ENCODE measurements at places on chromosomes 2 and 18.

GRCh38 chr2:160816916-160817499 lies 323.4 kb upstream of the RBMS1 start:
- DNase-seq: no peak

GRCh38 chr2:189601043-189601442 lies 20.5 kb upstream of the SLC40A1 start:
- DNase-seq: no peak

DNA sequence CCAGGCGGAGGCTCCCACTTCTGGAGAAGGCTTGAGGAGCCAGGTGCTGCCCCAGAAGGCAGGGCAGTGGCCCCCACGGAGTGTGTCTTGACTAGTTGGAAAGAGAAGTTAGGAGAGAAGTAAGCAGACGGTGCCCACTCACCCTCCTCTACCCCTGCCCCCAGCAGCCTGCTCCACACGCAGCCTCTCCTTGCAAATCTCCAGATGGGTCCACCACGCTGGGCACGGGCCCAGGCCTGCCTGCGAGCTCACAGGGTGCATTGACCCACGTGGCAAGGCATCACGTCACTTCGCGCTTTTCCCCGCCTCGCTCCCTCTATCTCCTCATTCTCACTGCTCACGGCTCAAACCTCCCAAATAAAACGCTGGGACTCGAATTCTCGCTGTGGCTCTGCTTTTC lies 71.8 kb upstream of the RAB12 start:
- DNase-seq: no peak

- DNase-seq: no peak
Observed at GRCh38 chr2:97766567-97766966, 53.2 kb downstream of the ZAP70 start.

GRCh38 chr2:32264422-32265105 lies at the start of gene NLRC4:
Gene NLRC4, minus strand, starts transcription at chr2:32264886. Its CDS starts 8,111 bp downstream, at chr2:32256775.
- no peak for DNase-seq

DNA sequence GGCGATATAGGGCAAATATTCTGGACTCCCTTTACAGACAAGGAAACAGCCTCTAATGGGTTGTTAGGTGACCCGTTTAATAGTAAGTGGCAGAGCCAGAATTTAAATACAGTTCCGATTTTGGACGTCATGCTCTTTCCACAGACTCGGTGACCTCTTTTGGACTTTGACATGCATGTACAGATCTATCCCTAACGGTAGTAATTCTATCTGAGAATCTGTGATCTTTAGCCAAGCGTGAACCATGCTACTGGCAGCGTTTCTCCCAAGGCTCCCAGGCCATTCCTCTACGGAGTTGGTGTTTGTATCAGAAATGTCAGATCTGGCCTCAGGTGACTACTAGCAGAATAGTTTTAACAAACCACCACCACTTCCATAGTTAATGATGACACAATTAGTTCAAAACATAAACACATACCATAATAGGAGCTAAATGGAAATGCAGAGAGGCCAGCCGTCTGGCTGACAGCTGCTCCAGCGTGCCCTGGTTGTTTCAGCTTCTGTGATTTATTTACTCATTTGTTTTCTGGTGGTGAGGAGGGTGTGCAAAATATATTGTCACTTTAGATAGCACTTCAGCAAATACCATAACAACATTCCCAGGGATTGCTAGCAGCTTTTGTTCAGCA lies 304.6 kb upstream of the LYPD1 start:
- DNase-seq: no peak

DNA sequence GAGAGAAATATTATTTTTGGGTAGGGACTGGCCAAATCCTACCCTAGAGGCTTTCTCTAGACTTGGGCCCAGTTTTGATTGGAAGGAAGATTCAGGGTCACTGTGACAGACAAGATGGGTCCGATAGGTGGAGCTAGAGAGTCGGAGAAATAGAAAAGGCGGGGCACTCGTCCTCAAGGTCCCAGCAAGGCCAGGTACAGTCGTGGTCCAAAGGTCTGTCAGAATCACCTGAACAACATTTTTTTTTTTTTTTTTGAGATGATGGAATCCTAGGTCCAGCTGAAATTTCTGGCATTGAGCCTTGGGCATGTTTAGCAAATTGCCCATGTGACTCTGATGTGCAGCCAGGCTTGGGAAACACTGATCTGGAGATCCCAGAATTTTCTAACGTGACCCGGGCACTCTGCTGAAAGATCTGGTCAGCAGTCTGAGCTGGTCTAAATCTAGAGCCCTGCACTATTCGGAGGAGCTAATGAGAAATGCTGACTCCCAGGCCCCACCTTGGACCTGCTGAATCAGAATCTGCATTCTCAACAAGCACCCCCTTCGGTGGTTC lies 23.0 kb upstream of the NTSR2 start:
- DNase-seq: peak; percentile 58

DNA sequence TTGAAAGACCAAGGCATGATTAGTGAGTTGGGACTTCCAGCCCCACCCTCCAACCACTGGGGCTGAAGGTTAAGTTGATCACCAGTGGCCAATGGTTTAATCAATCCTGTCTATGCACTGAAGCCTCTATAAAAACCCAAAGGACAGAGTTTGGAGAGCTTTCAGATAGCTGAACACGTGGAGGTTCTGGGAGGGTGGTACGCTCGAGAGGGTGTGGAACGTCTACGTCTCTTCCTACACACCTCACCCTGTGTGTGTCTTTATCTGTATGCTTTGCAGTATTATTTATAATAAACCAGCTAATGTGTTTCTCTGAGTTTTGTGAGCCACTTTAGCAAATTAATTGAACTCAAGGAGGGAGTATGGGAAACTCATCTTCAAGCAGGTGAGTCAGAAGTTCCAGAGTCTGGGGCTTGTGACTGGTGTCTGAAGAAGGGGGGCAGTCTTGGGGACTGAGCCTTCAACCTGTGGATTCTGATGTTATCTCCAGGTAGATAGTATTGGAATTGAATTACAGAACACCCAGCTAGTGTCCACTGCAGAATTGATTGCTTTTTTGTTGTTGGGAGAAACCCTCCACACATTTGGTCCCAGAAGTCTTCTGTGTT lies 20.3 kb downstream of the ACTR3 start:
- no peak for DNase-seq

- no peak for DNase-seq
Observed at GRCh38 chr2:35410431-35411061, 945.0 kb upstream of the CRIM1 start.

DNA sequence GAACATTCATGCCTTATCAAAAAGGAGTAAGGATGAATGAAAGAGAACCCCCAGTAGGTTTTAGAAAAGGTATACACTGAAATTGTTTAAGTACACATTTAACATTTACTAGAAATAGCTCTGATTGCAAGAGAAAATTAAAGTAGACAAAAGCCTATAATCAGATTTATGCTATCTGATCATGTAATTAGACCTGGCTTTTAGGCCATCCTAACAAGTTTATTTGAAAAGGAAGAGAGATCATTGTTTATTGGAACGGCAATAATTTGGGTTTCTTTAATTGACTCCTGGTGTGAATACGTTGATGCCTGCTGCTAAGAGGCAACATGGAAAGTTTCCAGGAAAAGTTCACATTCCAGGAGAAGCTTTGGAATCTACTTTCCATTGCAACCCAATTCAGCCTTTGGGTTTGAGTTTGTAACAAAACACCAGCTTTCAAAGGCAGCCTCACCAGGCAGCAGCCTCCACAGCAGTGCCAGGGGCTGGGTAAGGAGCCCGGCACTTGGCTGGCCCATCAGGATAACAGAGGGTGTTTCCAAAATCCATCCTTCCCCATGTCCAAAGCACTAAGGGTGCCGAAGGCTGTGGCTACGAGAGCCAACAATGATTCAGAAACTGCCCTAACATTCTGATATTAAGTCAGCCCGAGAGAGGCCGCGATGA lies 18.0 kb downstream of the FZD7 start:
- DNase-seq: no peak

- DNase-seq: no peak
Observed at GRCh38 chr2:109387778-109388469, 225.8 kb downstream of the SEPTIN10 start.

- no peak for DNase-seq
Observed at GRCh38 chr2:177633910-177634294, 241.3 kb downstream of the AGPS start.

- no peak for DNase-seq
Observed at GRCh38 chr18:13433125-13433524, 214.6 kb downstream of the LDLRAD4 start.

DNA sequence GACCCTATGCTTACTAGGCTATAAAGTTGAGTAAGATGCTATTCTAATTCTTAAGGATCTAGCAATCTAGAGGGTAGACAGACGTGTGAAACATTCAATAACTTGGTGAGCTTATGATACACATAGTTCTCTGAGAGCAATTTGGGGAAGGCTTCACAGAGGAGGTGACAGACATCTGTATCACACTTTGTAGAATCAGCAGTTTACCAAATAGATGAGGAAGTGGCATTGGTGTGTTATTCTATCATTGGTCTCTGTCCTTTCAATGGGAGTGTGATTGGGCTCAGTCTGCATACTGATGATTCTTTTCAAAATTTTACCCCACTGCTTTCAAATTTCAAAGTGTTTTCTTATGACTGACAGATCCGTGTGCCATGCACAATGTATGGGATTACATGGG lies 47.0 kb upstream of the TMEM178A start:
- no peak for DNase-seq

DNA sequence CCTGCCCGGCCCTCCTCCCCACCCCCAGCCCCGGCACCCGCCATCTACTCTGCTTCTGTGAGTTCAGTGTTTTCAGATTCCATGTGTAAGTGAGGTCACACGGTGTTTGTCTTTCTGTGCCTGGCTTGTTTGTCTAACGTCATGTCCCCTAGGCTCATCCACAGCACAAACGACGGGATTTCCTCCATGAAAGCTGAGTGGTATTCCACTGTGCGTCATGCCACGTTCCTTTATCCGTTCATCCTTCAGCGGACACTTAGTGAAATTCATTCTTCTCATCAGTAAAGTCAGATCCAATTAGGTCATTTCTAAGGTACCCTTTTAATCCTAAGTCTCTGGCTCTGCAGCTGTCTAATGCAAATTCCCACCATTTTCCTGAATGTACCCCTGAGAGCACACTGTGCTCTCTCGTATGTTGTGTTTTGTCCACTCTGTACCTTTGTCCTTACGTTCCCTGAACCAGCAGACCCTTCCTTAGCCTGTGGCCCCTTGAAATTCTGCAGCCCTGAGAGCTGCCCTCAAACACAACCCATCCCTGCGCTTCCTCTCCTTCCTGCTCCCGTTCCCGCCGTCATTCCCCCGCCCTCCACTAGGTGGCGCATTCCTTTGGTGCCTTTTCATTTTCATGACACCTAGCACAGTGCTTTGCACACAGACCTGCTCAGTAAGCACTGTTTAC lies 44.1 kb downstream of the TRAPPC12 start:
- DNase-seq: peak; percentile 38

DNA sequence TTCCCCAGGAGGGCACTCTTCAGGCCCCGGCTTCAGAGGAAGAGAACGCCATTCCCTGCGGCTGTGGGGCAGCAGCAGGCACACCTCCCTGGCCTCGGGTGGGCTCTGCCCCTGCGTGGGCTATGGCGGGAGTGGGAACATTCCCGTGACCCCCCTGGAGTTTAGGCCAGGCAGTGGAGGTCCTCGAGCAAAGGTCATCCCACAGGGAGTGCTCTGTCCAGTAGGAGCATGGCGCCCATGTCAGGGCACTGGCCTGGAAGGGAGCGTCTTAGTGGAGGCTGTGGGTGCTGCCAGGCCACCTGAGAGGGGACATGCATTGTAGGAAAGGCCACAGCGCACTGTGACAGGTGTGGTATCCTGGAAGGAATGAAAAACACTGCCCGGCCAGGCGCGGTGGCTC lies 9.2 kb upstream of the NFATC1 start:
- no peak for DNase-seq

DNA sequence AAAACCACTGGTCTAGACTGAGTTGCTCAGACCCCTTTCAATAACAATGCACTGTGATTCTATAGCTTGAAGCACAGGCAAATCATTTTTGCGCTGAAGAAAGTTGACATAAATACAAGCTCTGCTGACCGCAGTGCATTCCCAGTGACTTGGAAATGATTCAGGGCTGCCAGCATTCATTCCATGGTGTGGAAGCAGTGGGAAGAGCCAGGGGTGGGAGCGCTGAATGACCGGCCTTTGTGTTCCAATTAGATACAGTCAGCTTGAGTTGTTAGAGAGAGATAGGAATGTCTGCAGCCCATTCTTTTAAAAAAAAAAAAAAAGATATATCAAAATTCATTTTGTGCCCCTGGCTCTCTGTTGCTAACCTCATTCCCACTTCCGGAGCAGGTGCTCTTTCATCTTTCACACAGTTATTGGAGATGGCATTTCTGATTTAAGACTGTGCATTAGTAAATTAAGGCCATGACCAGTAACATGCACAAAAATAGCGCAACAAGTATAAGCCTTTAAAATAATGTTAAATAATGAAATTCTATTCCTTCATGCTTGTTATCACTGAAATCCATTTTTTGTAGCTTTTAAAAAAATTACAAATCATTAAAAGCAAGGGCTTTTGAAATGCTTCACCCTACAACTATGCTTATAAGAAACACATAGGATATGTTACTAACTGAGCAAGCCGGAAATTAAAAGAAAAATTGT lies 59.4 kb upstream of the CTLA4 start:
- no peak for DNase-seq

- no peak for DNase-seq
Observed at GRCh38 chr2:95042472-95043271, 17.2 kb downstream of the MAL start.

GRCh38 chr18:68991286-68991685 lies 193.4 kb downstream of the CCDC102B start:
- DNase-seq: no peak

DNA sequence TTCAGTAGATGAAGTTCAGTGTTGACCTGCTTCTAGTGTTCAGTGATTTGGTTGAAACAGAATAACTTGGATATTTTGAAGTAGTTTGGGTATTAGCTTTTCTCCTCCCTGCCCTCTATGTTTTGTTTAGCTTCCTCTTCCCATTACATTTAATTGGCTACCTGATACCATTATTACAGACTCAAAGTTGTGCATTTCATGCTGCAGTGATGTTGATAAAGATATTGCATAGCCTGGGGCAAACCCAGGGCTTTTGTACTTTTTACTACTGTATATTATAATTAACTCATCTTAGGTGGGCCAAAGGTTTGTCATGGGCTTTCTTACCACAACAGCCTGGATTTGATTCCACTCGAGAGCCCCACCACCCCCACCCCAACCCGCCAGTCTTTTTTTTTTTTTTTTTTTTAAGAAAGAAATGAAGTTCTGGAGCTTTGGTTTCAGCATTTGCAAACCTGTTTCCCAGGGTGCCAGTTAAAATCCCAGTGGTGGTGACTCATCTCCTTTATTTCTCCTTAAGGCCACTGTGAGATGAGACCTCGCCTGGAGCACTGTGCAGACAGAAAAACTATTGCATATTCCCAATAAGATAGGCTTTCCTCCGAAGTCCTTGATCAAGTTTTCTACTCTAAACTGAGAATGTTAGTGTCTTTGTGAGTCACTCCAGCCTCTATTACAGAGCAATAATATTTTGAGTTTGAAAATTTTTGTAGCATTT lies 393.7 kb upstream of the FANCL start:
- DNase-seq: no peak

GRCh38 chr2:42052702-42053481 lies 5.1 kb downstream of the PKDCC start:
- no peak for DNase-seq
